ENCODE measurements at places on chromosomes 2 and 18.

DNA sequence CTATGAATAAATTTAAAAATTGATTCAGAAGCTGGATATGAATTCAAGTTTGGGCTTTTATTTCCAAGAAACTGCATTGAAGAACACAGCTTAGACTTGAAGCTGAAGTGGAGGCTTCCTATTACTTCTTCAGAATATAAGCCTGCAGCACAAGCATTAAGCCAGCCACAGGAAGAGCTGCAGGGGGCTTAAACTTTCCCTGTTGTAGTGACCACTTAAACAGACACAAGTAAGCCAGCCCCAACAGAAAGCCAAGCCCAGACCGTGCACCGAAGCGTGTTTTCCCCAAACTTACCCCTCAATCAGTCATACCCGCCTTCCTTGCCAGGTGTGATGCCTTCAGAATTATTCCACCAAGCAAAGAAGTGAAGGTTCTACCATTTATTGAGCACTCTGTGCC is 28.7 kb downstream of the ERMN start:
- DNase-seq, result no peak

- DNase-seq, result no peak
Measured at GRCh38 chr2:138724327-138724726, 55.9 kb downstream of the NXPH2 start.

DNA sequence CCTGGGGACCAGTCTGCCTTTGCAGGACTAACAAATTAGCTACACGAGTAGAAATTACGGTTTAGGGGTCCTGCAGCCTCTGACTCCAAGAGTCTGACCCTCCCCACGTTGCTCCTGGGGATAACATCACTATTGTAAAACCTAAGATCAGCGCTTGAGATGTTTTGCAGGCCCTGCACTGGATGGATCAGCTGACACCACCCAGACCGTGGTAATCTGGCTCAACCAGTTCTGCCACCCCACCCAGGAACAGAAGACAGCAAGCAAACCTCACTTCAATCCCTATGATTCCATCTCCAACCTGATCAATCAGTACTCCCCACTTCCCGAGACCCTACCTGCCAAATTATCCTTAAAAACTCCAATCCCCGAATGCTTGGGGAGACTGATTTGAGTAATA is 31.7 kb downstream of the NGEF start:
- no peak for DNase-seq

GRCh38 chr2:231535961-231536360 is 5.7 kb upstream of the NMUR1 start:
- no peak for DNase-seq

DNA sequence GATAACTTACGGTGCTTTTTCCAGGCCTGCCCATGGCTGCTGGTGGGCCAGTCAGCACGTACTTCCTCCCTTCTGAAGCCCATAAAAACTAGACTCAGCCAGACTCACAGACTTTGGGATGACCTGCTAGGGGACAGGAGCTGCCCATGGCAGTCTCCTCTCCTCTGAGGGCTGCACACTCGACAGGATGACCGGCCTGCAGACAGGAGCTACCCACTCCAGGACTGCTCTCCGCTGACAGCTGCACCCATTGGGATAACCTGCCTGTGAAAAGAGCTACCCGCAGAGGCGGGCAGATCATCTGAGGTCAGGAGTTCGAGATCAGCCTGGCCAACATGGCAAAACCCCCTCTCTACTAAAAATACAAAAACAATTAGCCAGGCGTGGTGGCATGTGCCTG is 75.4 kb downstream of the EPB41L3 start:
- DNase-seq, result no peak

DNA sequence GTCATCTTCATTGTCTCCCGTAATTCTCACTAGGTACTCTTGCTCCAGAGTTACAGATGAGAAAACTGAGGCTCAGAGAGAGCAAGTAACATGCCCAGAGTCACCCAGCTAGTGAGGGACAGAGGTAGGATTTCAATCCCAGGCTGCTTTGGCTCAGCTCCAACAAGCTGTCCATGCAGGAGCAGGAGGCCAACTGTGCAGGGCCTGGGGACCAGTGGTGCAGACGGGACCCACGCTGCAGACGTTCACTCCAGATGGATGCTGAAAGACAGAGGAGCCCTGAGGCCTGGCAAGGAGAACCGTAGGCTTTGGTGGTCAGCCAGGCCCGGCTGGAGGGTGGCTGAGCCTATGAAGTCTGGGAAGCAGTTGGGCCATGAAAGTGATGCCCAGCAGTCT is 102.6 kb downstream of the MCFD2 start:
- no peak for DNase-seq

GRCh38 chr2:36367486-36367885 is 11.9 kb downstream of the CRIM1 start:
- no peak for DNase-seq

DNA sequence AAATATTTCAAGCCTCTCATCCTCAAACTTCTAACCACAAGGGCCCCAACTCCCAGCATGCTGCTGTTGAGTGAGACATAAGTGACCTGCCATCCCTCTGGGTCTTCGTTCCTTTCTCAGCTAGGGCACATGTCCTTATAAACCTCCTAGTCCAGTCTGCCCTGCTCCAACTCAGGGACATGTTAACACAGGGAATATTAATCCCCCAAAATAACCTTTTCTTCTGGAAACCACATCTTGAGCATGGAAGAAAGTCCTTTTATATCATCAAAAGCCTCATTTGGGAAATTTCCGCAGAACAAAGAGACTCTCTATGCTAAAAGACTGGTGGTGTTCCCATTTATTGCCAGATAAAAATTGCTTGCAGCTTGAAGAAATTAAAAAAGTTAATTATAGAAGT is 14.4 kb downstream of the TNP1 start:
- DNase-seq, result no peak

- no peak for DNase-seq
Measured at GRCh38 chr2:163656622-163657280, 79.1 kb downstream of the FIGN start.

DNA sequence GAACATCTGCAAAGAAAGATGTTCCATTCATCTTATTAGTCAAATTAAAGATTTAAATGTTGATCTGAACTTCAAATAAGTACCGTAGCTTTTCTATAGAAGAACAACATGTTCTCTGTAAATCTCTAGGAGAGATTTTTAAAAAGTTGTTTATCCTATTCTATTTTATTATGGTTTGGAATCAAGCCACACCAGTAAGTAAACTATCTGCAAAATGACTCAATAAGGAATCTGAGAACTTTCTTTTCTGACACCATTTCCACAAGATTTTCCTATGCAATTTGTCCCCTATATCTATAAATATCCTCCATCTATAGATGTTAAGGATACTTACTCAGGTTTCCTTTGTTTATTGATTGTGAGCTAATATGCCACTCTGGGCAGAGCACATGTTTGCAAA is 736.6 kb downstream of the CBLN2 start:
- DNase-seq, result no peak

DNA sequence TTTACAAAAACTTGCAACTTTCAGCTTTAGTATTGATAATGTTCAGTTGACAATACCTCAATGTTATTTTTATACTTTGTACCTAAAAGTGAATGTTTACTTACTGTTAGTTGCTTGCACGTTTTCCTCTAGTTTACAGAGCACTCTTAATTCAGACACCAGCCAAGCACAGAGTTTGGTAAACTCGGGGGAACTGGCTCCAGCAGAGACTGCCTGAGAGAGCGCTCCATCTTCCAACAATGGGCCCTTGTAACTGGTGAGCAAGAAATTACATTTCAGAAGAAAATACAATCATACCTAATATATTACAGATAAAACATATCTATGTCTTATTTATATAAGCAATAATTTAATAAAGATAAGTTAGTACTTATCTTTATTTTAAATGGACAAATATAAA is 3.7 kb downstream of the FAM98A start:
- no peak for DNase-seq

- no peak for DNase-seq
Measured at GRCh38 chr18:23357996-23358594, 95.0 kb upstream of the RIOK3 start.

- DNase-seq, result no peak
Measured at GRCh38 chr18:64972545-64972944, 778.3 kb upstream of the CDH7 start.

DNA sequence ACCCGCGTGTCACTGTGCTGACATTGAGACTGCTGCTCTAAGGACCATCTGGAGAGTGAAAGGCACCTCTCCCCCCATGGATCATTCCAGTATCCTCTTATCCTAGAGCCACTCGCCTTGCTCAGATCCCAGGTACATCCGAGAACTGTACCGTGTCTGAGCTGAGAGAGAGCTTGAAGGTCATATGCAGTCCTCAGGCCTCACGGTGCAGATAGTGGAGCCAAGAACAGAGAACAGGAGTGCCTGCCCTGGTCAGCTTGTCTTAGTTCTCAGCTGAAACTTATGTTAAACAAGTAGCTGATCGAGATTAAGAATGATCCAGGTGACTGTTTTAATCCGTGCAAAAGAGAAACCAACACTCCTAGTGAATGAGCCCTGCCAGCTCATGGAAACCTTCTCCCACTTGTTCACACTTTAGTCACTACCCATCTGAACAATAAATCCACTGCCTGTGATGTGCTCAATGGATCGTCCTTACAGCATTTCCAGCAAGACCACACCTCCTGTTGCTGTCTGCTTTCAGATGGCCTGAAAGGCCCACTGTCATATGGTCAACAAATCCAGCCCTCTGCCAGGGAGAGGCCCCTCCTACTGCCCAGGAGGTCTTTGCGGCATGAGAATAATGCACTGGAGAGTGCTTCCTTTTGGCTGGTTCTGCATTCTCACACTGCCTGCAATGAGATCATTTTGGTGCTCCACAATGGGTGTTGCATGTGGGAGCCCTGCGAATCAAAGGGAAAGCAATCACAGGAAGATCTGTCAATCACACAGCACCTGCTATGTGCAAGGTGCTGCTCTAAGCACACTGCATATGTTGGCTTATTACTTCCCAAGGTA is 43.7 kb upstream of the APCDD1 start:
- DNase-seq, result no peak

- no peak for DNase-seq
Measured at GRCh38 chr18:10475654-10476291, 21.3 kb downstream of the APCDD1 start.

DNA sequence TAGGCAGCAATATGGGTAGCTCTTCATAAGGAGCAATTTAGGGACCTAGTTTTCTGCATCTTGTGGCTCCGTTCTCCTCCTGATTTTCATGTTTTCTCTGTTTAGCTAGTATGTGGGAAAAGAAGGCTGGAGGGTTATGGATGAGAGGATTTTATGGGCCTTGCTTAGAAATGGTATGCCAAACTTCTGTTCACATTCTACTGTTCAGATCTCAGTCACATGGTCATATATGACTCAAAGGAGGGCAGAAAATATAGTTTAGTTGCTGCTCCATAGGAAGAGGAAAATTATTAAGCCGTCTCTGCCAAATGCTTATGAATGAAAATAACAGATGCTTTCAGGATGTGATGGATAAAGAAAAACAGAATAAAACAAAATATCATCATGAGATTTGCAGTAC is 361.8 kb upstream of the CWC22 start:
- no peak for DNase-seq

GRCh38 chr2:208047840-208048239 is 22.5 kb upstream of the PLEKHM3 start:
- DNase-seq, result no peak

DNA sequence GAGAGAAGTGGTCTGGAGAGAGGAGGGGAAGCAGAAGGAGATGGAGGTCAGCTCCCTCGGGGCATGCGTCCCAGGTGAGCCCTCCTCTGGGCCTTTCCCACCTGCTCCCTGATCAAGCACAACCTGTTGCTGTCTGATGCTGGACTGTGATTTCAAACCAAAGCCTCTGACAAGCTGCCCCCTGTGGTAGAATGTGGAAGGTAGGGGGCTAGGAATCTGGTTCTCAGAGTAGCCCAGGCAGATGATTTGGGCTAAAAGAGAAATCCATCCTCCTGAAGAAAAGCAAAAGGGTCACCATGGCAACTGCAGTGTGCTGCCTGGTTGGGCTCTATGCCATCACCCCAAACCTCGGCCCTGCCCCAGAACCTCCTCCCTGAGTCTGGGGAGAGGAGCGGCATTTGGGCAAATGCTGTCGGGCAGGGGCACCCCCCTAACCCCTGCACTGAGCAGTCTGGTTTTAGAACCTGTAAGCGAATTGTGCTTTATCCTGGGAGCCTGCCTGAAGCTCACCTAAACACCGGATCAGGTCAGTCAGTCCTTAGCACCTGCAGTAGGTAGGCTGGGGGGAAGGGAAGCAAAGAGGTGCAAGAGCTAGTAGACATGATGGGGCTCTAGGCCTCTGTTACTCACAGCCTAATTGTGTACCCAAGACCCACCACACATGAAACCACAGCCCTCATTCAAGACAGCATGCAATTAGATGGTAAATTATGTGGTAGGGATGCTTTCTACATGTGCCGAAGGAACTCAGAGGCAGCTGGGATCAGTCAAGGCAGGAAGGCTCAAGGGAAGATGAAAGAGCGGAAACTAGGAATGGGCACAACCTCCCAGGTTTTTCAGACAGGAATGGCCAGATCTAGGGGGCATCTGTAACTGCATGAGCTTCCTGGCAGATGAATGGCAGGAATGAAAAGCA is 83.5 kb downstream of the DNMT3A start:
- no peak for DNase-seq

DNA sequence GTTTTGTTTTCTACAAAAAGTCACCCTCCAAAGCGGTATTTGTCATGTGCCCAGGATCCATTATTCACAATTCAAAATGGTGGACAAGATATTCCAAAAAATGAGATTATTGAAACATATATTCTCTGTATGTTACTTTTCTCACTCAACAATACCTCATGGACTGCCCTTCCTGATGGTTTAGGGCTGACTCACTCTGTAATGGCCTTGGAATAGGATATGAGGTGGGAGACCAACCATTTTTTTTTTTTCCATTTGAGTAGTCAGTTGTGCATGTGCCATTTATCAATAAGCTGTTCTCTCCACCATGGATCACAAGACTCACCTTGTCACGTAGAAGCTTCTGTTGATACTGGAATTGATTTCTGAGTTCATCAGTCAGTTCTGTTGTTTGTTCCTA is 64.5 kb downstream of the LYPD6 start:
- no peak for DNase-seq

DNA sequence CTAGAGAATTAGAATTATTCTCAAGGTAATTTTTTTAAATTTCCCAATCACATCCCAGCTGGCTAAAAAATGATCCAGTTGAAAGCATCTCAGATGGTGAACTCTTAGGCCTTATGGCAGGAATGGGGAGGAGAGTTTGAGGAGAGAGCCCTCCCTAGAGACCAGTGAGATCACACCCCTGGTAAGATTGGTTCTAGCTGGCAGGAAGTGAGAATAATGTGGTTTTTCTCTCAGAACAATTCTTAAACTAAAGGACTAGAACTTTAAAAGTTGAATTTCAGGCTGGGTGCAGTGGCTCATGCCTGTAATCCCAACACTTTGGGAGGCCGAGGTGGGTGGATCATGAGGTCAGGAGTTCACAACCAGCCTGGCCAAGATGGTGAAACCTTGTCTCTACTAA is 120.2 kb downstream of the MYO3B start:
- no peak for DNase-seq

- no peak for DNase-seq
Measured at GRCh38 chr18:58239879-58240278, 195.9 kb downstream of the NEDD4L start.

DNA sequence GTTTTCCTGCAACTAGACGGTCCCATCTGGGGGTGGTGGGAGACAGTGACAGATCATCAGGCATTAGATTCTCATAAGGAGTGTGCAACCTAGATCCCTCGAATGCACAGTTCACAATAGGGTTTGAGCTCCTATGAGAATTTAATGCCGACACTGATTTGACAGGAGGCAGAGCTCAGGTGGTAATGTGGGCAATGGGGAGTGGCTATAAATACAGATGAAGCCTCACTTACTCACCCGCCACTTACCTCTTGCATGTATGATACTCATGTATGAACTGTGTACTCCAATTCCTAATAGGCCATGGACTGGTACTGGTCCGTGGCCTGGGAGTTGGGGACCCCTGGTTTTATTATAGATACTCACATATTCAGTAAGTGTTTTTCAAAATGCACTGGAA is 122.4 kb upstream of the SIX3 start:
- no peak for DNase-seq

Data from stimulated activated CD8-positive, alpha-beta memory T cell treated with anti-CD3 and anti-CD28 coated beads, Interleukin-15, amount 100 ng/mL, for 1 hour (primary cell).